Inflammatory macrophage treated with lipopolysaccharide for 1 hour (primary cell): ENCODE measurements at places on chromosomes 12 and 14.
A peak's percentile ranks its signal among the peaks of the same experiment; 100 is the strongest.

GRCh38 chr14:26056036-26056616 is 541.7 kb downstream of the NOVA1 start:
- no peak for DNase-seq

DNA sequence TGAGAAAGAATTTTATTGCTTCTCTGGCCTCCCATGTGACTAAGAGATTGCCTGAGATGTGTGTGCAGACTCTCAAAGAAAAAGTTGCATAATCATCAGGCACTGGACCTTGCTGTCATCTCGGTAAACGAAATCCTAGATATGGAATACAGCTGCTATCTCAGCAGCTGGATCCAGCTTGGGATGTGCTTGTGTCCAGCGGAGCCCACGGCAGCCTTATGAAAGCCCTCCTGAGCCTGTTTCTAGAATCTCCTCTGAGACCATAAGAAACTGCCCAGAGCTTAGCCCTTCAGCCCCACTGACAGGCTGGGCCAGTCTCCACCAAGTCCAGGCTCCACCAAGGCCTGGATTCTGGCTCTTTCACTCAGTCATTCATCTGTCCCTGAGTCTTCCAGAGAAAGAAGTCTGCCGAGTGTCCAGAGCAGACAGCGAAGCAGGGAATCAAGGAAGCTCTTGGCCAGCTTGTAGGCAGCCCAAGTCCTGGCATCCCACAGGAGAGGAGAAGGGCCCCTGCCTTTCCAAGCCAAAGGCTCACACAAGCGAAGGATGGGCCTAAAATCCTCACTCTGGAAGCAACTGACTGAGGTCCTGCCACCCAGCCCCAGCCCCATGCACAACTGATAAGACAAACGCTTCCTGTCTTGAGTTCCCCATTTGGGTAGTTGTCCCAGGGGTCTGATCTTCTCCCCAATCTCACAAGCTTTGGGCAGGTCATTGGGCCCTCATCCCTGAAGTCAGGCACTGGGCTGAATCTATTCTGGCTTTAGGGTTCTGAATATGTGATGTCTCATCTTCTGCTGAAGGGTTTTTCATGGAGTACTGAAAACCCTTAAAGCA is 97.8 kb downstream of the SEC23A start:
- DNase-seq = no peak

- DNase-seq = no peak
These were observed 258.6 kb downstream of the MSRB3 start for GRCh38 chr12:65536876-65537681.

- DNase-seq = no peak
These were observed 5.6 kb downstream of the GMFB start for GRCh38 chr14:54483073-54483745.

DNA sequence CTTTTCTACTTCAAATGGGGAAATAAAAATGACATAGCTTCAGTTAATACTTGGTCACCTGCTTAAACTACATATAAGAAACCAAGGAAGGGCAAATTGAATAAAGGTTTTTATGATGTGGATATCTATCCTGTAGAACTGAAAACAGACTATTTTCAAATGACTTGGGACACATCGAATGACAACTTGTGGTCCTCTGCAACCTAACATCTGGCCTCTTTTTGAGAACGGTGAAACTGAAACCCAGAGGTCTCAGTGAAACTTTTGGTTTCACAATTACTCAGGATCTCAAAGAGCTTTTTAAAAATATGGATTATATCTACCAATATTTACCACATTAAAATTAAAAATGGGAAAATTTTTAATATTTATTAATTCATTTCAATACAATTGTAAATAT is 65.2 kb downstream of the PPP2R5E start:
- DNase-seq = peak; percentile 35

- no peak for DNase-seq
These were observed 256.3 kb downstream of the NTF3 start for GRCh38 chr12:5688226-5688625.

DNA sequence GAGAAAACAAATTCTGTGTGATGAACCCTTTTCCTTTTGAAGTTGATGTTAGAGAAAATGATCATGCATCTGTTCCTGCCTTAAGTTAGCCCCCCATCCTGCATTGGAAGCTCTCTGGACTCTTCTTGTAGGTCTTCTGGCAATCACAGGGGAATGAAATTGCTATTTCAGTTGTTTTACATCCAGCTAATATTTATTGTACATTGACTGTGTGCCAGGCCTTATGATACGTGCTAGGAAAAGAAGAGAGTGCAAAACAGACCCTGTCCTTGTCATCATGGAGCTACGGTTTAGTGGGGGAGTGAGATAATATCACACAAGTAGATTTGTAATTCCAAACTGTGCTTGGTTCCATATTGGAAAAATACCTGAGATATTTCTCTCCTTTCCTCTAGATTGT is 118.6 kb downstream of the TGFB3 start:
- DNase-seq = no peak

- peak; percentile 39 for DNase-seq
These were observed 96.3 kb upstream of the EEA1 start for GRCh38 chr12:93025145-93026103.

- DNase-seq = no peak
These were observed 2.2 kb downstream of the BLOC1S1 start for GRCh38 chr12:55718015-55718414.

GRCh38 chr14:20698934-20699333 is 10.4 kb downstream of the ANG start:
- DNase-seq = no peak

- DNase-seq = no peak
These were observed 246.4 kb downstream of the EGLN3 start for GRCh38 chr14:33704481-33704880.

GRCh38 chr14:38385343-38385742 is 129.4 kb upstream of the CLEC14A start:
- DNase-seq = no peak

GRCh38 chr12:47105914-47106674 is 26.3 kb upstream of the AMIGO2 start:
- no peak for DNase-seq

GRCh38 chr12:9760699-9761418 is at the start of gene CD69:
Gene CD69 (minus strand): TSS chr12:9760901. CDS start chr12:9760820, 81 bp downstream.
- DNase-seq = peak; percentile 74

GRCh38 chr14:39641224-39641623 is 209.0 kb upstream of the FBXO33 start:
- no peak for DNase-seq

DNA sequence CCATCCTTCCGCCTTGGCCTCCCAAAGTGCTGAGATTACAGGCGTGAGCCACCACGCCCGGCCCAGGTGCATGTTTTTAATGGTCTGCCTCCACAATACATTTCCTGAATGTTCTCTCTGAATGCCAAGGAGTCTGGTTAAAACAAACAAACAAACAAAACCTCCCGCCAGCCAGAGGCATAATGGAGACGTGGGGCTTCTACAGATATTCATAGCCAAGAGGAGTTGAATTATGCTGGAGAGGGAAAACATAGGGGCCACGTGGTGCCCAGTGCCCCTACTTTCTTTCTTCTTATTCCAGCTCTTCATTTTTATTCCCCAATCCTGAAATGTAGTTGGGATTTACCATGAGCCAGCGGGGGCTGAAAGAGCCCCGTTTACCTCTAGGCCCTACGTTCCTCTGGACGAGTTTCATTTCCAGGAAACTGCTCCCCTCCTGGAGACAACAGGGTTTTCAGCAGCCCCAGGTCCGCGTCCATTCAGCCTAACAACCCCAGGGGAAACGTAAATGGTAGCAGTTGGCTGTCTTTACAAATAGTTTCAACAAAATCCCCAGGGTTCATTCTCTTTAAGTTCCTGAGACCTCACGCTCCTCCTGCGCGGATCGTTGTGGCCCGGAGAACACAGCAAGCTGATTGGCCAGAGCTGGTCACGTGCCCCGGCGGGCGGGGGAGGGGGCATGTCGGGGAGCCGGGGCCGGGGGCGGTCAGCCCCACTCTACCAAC is 108.5 kb upstream of the ESRRB start:
- peak; percentile 15 for DNase-seq

DNA sequence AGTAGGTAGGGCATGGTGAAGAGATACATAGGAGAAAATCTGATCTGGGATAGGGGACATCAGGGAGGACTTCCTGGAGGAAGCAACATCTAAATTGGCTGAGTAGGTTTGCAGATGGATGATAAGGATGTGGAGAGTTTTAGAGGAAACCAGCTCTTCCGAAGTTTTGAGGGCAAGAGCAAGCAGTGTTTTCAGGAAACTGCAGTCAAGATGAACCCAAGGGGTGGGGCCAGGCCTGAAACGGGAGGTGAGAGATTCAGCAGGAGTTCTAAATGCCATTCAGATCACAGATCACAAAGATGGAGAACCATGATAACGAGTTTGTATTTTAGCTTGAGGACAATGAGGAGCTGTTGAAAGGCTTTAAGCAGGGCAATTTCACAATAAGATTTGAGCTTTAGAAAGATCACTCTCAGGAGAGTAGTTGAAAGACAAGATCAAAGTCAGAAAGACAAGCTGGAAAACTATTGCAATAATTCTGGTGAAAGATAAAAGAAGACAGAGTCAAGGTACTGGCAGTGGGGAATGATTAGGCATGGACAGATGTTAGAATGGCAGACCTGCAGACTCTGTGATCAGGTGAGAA is 70.1 kb upstream of the PLXNC1 start:
- DNase-seq = no peak

GRCh38 chr12:2239381-2239871 is 186.6 kb downstream of the CACNA1C start:
- DNase-seq = no peak

DNA sequence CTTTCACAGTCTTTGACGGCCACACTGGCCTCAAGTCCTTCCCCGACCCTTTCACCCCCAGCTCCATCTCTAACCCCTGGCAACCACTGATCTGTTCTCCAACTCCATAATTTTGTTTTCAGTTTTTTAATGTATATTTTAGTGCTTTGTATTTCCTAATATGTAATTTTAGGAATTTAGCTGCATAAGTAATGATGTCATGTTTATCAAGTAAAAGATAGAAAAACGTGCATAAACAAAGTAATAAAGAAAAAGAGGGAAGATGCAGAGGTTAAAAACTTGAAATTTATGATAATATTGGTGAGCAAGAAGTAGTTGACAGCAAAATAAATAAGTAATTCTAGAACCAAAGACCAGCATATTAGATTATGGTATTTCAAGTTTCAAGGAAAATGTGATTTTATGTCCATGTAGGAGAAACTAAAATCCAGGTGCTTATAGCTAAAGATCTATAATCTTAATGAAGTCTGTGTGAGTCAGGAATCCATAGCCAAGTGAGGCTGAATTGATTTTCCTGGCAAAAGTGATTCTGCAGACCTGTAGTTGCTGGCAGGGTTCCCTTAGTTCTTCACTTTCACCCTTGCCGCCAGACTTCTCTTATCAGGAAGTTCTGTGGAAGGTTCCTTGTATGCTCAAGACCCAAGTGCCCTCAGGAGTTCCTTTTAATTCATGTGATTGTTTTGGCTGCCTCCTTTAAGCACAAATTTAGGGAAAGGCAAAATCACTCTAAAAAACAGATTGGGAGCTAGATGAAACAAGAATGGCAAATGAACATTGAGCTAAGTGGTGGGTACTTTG is 24.4 kb downstream of the FBXW8 start:
- DNase-seq = peak; percentile 32

GRCh38 chr14:71309756-71310155 is 402.5 kb downstream of the PCNX1 start:
- DNase-seq = no peak

DNA sequence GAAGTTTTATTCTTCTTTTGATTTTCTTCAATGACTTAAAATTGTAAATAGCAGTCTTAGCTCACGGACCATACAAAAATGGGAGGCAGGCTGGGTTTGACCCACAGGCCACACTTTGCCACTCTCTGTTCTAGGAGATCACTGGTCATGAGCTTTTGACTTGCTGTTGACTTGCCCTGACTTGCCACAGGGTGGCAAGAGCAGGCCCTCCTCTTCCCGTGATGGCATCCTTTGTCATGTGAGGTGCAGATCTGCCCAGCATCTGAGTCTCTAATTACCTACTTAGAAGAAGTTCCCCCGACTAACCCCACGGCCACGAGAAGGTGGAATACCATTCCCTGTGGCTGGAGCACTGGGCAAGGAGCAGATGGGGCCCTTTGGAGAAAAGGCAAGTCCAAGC is 81.0 kb upstream of the SCAF11 start:
- no peak for DNase-seq

- DNase-seq = no peak
These were observed 96.8 kb upstream of the DACT1 start for GRCh38 chr14:58540749-58541632.

GRCh38 chr12:92034858-92035401 is 110.7 kb downstream of the BTG1 start:
- DNase-seq = peak; percentile 52

DNA sequence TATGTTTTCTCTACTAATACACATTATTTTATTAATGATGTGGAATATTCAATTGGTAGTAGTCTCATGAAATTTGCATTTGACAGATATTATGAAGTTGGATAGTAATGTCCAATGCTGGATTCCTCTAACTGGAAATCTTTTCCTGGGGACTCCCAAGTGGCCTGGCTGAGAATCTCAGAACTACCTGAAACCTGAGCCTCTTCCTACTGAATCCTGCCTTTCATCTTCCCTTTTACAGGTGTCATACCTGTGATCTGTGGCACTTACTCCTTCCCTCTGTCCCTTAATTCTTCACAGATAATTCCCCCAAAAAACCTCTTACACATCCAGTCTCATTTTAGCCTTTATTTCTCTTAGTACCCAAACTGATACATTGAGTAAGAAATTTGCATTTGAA is 89.7 kb upstream of the MYF6 start:
- DNase-seq = no peak

- peak; percentile 31 for DNase-seq
These were observed 342.7 kb downstream of the CACNA1C start for GRCh38 chr12:2395354-2395977.

GRCh38 chr14:52711666-52712065 is 4.7 kb downstream of the PSMC6 start:
- no peak for DNase-seq

GRCh38 chr12:131793243-131794022 is 34.8 kb upstream of the MMP17 start:
- DNase-seq = no peak

DNA sequence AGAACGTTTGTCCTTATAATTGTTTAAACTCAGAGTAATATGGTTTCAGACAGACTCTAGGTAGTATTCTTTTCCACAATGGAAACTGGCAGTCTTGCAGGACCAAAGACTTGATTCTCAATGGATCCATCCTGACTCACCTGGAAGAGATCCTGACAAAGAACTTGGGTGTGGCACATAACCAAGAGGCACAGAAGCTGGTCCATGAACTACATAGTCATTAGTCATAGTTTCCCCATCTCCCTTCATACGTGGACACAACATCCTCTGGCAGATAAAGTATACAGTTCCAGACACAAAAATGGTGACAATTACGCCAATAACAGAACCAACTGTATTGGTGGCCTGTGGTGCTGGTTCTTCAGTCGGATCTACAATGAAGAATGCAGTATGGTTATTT is 55.8 kb downstream of the BCL2L14 start:
- no peak for DNase-seq
